ENCODE measurements at places on chromosomes 7 and 10. TPM values are rescaled to one million over a fixed set of nuclear protein-coding genes. Genes with fewer than 3 reads are reported as not detected.

GRCh38 chr10:96230527-96230926 is 40.8 kb downstream of the BLNK start:
- DNase-seq = no peak

- DNase-seq = no peak
These were observed 9.3 kb upstream of the LRRC61 start for GRCh38 chr7:150313870-150314269.

GRCh38 chr10:31124852-31125251 is 93.2 kb upstream of the ZNF438 start:
- no peak for DNase-seq

The TAC1 gene
- 8.7 TPM for total RNA-seq

GRCh38 chr7:135204341-135204749 is 7.0 kb downstream of the WDR91 start:
- DNase-seq = no peak

DNA sequence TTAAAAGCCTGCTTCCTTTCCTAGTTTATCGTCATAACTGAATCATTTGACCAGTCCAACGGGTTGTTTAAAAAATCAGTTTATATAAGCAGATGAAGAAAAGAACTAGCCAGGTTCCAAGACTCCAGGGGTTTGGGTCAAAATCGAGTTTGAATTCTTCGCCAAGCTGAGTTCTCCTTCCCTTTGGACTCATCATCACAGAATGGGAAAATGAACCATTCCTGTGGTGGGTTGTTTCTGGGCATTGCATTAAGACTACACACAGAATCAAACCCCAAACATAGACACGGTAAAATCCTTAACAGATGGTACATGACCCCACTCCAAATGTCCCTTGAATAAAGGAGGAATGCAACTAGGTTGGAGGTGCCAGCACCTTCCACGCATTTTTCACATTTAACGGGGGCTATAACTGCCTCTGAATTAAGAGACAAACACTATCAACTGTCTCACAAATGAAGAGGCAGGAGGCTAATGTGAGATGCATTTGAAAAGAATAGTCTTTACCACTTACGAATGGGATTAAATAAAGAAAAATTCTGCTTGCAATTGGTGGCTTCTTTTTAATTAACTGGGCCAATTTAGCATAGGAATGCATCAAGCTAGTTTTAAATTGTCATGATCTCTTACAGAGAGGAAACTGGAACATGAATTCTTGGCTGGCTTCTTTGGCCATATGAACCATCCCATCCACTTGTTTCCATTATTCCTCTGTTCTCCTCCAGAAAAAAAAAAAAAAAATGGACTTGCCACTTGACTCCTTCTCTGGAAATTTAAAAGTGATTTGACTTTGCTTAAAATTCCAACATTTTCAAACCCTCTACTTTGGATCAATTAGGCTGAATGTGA is 61.1 kb downstream of the CHST15 start:
- DNase-seq = no peak

The PAPSS2 gene
- 19.6 TPM for total RNA-seq

All from GM23338 (cell line).